ENCODE measurements at places on chromosomes 5 and 9. TPM values are rescaled to one million over a fixed set of nuclear protein-coding genes. Genes with fewer than 3 reads are reported as not detected.

HAPLN1 gene
- not detected for total RNA-seq

AIF1L gene
- total RNA-seq, result not detected

MLANA gene
- not detected for total RNA-seq

TTC16 gene
- 2.5 TPM for total RNA-seq

NUTM2G gene
- total RNA-seq, result not detected

N4BP3 gene
- total RNA-seq, result 1.7 TPM

CFAP90 gene
- total RNA-seq, result not detected

ADCY2 gene
- total RNA-seq, result not detected

AQP7 gene
- 0.81 TPM for total RNA-seq

ANKRD33B gene
- 2.0 TPM for total RNA-seq

HRH2 gene
- 4.0 TPM for total RNA-seq

RLN1 gene
- 5.9 TPM for total RNA-seq

PCDHGA9 gene
- total RNA-seq, result 0.25 TPM

RASA1 gene
- total RNA-seq, result 31.0 TPM

TMEM215 gene
- total RNA-seq, result not detected

C1QTNF3 gene
- total RNA-seq, result 7.2 TPM

BNC2 gene
- total RNA-seq, result not detected

PRUNE2 gene
- 0.22 TPM for total RNA-seq

PHF2 gene
- total RNA-seq, result 39.2 TPM

PFDN1 gene
- 24.8 TPM for total RNA-seq

WDR70 gene
- total RNA-seq, result 36.0 TPM

NDST1 gene
- total RNA-seq, result 0.35 TPM

FCN2 gene
- not detected for total RNA-seq

SMIM32 gene
- total RNA-seq, result not detected

TCF7 gene
- total RNA-seq, result 770 TPM

PRELID2 gene
- total RNA-seq, result 3.1 TPM

ECSCR gene
- 0.32 TPM for total RNA-seq

LVRN gene
- total RNA-seq, result not detected

GLDC gene
- not detected for total RNA-seq

WNT8A gene
- not detected for total RNA-seq

EGFLAM gene
- total RNA-seq, result not detected

FCHO2 gene
- 6.1 TPM for total RNA-seq

FGD3 gene
- 256 TPM for total RNA-seq

ERGIC1 gene
- total RNA-seq, result 45.8 TPM

CDC25C gene
- not detected for total RNA-seq

TUSC1 gene
- total RNA-seq, result not detected

NR6A1 gene
- not detected for total RNA-seq

LHX6 gene
- not detected for total RNA-seq

FLT4 gene
- 10.3 TPM for total RNA-seq

PCDHGA8 gene
- not detected for total RNA-seq

EPB41L4A gene
- total RNA-seq, result 0.44 TPM

ELAVL2 gene
- not detected for total RNA-seq

TPM2 gene
- 72.6 TPM for total RNA-seq

THG1L gene
- total RNA-seq, result 9.1 TPM

ITGA2 gene
- total RNA-seq, result 1.6 TPM

NR2F1-AS1 gene
- total RNA-seq, result not detected

FIBCD1 gene
- not detected for total RNA-seq

SLC4A9 gene
- not detected for total RNA-seq

KCNV2 gene
- total RNA-seq, result not detected

STKLD1 gene
- total RNA-seq, result 2.1 TPM

SLCO6A1 gene
- not detected for total RNA-seq

FOXD4L5 gene
- 0.30 TPM for total RNA-seq

PRR7 gene
- total RNA-seq, result 7.2 TPM

DMAC1 gene
- total RNA-seq, result 38.0 TPM

SPATA31E1 gene
- total RNA-seq, result not detected

Data from CD4-positive, alpha-beta memory T cell (primary cell).